Pons (tissue), 1 donor: ENCODE measurements at places on chromosomes 1 and 21.
A peak's percentile ranks its signal among the peaks of the same experiment; 100 is the strongest.

DNA sequence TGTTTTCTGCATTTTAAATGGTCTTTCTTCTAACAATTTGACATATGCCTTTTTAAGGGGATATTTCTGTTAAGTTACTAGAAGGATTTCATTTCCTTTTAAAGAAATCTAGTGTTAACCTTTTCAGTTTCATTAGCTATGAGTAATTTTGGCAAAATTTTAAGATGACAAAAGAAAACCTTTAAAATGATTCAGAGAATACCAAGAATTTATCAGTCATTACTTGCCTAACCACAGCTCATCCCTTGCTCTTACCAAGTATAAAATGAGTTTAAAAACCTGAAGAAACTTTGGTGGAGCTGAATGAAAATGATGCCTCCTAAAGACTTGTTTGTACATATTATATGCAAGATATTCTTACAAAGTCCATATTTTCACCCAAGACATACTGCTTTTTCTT lies 101.7 kb downstream of the NEK7 start:
- no peak for DNase-seq

GRCh38 chr1:234997201-234997895 lies 131.3 kb downstream of the TOMM20 start:
- peak; percentile 92 for DNase-seq

GRCh38 chr1:58898739-58899586 lies 115.1 kb upstream of the JUN start:
- DNase-seq = peak; percentile 53

DNA sequence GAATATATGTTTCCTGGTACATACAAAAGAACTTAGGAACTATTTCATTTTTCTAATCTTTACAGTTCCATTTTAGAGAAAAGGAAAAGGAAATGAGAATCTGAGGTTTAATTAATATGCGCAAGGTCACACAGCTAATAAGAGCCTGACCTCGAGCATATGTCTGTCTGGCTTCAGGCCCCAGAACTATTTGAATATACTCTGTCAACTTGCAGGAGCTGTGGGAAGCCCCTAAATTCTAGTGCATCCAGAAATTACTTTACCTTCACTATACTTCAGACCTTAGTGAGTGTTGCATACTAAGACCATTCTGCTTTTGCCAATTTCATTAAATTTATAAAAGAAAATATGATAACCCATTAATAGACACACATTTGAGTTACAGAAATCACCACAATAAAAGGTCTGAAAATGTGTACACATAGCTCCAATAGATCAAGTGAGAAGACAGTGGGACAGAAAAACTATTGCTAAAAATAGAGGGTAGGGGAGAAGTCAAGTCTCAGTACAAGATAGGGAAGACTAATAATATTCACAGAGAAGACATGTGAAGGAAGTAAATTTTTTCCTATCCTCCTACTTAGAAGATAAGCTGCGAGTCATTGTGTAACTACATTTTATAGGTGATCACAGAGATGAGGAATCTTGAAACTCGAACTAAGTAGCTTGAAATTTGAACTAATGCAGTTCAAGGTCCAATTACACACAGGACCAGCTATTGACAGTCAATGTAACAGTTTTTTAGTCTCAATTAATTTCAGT lies 3.8 kb downstream of the RGS13 start:
- no peak for DNase-seq

DNA sequence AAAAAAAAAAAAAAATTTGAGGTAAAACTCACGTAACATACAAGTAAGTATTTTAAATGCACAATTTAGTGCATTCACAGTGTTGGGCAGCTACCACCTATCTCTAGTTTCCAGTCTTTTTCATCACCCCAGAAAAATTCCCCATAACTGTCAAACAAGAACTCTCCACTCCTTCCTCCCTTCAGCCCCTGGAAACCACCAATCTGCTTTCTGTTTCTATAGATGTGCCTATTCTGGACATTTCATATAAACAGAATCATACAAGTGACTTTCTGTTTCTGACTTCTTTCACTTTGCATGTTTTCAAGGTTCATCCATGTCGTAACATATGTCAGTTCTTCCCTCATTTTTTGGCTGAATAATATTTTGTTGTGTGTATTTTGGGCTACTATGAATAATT lies 24.9 kb upstream of the ETS2 start:
- DNase-seq = no peak
